ENCODE measurements at places on chromosomes 12 and 14.

DNA sequence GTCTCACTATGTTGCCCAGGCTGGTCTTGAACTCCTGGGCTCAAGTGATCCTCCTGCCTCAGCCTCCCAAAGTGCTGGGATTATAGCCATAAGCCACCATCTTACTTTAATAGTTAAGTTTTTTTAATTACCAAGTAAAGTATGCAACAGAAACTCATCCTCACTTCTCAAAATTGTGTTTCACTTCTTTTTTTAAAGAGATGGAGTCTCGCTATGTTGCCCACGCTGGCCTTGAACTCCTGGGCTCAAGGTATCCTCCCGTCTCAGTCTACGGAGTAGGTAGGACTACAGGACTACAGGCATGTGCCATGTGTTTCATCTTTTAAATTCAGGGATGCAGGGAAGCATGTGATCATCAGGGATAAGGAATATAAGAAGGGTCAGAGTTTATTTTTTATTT lies 17.2 kb upstream of the ARID2 start:
- no peak for DNase-seq

DNA sequence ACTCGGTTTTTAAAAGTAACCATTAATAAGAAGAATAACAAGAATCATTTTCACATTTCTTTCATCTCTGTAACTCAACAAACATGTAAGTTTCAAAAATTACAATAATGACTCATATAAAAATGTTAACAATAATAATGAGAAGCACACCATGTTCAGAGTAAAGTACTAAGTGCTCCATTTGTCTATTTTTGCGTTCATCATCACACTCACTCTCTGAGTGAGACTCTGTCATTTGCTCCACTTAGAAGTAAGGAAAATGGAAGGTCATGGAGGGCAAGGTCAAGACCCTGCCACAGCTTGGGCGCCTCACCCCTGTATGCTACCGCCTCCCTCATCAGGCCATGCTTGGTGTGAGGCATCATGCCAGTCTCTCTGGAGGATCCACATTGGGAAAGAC lies 129.9 kb downstream of the TMEM30B start:
- no peak for DNase-seq

GRCh38 chr12:130049666-130050065 lies 112.6 kb upstream of the FZD10 start:
- no peak for DNase-seq

DNA sequence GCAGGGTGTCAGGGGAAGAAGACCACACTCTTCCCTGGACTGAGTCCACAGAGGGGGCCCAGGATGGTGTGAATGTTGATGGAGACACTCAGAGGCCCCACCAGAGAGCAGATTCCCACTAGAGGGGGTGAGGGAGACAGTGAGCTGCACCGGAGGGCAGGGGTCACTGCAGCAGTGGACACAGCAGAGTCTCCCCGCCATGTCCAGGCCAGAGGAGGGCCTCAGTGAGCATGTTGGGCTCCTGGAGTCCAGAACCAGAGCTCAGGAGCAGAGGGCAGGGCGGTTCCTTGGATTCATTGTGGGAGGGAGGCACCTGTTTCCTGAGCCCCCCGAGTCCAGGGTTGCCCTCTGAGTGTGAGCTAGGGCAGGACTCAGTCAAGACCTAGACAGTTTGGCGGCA lies 1.8 kb upstream of the KRT82 start:
- no peak for DNase-seq

- DNase-seq, result no peak
Observed at GRCh38 chr14:86640288-86640687, 1110.3 kb downstream of the FLRT2 start.
